Smooth muscle cell of trachea (primary cell): ENCODE measurements at places on chromosomes 1 and 21. TPM values are rescaled to one million over a fixed set of nuclear protein-coding genes. Genes with fewer than 3 reads are reported as not detected.

Gene SLC66A1
- total RNA-seq: 16.4 and 33.9 TPM in 2 replicates

Gene S100A16
- total RNA-seq: 255 and 277 TPM in 2 replicates

Gene CGN
- not detected in 2 replicates for total RNA-seq

Gene HES3
- total RNA-seq: not detected in 2 replicates

Gene SLAMF7
- total RNA-seq: not detected in 2 replicates

Gene PAQR7
- 6.8 and 22.5 TPM in 2 replicates for total RNA-seq

Gene DENND2C
- total RNA-seq: 4.1 and 4.4 TPM in 2 replicates

Gene OR2M3
- total RNA-seq: not detected in 2 replicates
